ENCODE measurements at places on chromosomes 1 and 21.

DNA sequence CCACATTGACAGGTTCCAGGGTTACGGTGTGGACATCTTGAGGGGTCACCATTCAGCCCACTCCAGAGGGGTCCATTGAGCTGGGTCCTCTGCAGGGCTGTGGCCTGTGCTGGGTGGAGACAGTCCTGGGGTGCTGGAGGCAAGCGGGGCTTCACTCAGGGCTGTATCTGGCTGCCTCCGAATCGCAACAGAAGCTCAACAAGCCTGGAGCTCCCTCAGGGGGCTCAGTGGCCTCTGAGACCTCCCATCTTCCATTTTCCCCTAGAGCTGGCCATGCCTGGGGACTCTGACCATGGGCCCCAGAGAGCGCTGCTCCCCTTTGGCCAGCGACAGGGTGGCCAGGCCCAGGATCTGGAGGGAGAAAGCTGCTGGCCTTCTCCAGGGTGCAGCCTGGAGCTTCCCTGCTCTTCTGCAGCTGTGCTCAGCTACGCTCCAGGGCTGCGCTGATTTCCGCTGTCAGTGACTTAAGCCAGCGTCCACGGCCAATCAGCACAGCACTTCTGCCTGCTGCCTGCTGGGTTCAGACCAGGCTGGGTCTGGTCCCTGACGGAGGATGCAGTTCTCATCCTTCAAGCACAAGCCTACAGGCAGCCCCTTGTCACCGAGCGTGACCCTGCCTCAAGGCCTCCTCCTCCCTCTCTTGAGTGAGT, 45.0 kb upstream of the ADARB1 start:
- peak; percentile 42 for DNase-seq

GRCh38 chr1:175146529-175147213, 45.9 kb downstream of the KIAA0040 start:
- peak; percentile 60 for DNase-seq

GRCh38 chr1:117919376-117919775, 10.0 kb downstream of the GDAP2 start:
- no peak for DNase-seq

GRCh38 chr1:14350197-14350596, 248.3 kb upstream of the KAZN start:
- DNase-seq, result no peak

DNA sequence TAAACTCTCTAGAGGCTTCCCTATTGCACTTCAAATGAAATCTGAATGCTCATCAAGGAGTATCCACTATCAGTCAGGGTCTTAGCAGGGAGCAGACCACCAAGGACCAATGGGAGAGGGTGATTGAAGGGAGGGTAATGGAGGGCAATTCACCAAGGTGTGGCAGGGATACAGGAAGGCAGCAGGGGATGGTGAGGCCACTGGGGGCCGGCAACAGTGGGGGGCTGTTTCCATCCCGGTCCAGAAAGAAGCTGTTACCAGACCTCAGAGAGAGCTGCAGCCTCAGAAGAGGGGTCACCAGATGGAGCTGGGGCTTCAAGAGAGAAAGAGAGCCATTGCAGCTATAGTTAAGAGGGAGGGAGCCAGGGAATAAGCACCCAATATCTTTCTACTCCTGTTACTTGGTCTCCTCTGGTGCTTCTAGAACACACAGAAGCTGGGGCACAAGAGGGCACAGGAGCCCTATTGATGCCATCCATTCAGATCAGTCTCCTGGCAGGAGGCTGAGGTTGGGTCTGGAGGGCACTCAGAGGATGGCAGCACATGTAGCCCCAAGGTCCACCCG, 417.6 kb downstream of the PTPRU start:
- DNase-seq, result no peak

DNA sequence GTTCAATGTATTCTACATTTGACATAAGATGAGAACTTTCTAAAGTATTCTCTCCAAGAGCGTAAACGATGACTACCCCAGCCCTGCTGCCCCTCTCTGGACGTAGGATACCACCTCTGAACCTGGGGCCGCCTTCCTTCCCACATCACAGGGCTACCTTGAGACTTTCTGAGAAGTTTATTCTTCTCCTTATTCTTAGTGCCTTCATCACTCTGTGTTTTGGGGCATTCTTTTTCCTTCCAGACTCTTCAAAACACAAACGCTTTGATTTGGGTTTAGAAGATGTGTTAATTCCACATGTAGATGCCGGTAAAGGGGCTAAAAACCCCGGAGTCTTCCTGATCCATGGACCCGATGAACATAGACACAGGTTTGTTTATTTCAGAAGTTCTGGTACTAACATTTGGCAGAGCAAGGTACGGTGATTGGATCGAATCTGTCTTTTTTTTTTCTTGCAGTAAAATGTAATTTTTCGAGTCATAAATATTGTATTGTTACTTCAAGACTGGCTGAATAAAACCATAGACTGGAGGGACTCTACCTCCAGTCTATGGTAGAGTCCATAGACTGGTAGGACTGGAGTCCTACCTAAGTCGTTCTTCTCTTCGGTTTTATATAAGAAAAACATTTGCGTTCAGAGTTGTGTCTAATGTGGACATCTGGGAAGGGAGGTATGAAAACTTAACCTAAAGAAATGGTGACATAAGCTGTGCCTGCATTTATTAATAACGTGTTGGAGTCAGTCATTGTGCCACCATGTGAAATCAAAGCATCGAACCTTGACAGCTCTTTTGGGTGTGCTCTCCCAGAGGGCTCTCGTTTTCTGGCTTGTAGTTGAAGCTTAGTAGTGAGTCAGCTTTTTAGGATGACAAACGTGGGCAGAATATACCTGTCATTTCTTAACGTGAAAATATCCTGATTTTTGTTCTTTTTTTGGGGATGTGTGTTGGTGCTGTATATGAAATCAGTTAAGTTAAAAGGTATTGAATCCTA, 1.2 kb downstream of the MAN1A2 start:
- DNase-seq, result no peak

- DNase-seq, result no peak
Observed at GRCh38 chr1:67743072-67743725, 58.2 kb downstream of the GADD45A start.

DNA sequence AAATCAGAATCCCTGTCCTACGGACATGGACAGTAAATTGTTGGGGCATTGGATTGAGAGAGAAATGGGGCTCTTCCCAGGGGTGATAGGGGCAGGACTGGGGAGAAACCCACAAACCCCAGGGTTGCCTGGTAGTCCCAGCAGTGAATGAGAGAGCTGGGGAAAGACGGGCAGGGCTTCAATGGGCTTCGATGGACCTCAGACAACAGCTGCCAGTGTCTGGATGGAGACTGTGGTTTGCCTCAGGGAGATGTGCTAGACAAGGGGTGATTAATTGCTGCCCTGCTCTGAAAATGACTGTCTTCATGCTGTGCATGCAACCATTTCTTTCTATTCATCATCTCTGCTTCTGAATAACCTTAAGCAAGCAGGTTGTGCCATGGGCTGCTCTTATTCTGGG, 7.4 kb downstream of the GPR25 start:
- no peak for DNase-seq

- DNase-seq, result no peak
Observed at GRCh38 chr1:27574001-27574781, 29.8 kb downstream of the AHDC1 start.

DNA sequence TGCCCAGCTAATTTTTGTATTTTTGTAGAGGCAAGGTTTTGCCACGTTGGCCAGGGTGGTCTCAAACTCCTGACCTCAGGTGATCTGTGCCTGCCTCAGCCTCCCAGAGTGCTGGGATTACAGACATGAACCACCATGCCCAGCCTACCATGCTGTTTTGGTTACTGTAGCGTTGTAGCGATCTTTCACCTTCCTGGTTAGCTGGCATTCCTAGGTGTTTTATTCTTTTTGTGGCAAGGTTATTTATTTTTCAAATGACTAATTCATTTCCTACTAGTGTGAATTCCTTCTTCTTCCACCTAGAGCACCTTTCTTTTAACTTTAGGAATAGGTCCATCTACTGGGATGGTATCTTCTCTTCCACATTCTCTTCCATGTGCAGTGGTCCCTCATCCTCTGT, 29.3 kb downstream of the TMEM200B start:
- DNase-seq, result no peak

GRCh38 chr1:111948209-111949171, 41.0 kb downstream of the KCND3 start:
- DNase-seq, result no peak

- no peak for DNase-seq
Observed at GRCh38 chr21:23507501-23507900, 2099.8 kb downstream of the MRPL39 start.

GRCh38 chr1:10659646-10660540, 136.6 kb downstream of the CASZ1 start:
- DNase-seq, result no peak

GRCh38 chr1:143694085-143694484, 277.7 kb downstream of the FAM72C start:
- no peak for DNase-seq
